Smooth muscle cell of bladder (primary cell): ENCODE measurements at places on chromosomes 13 and 19. TPM values are rescaled to one million over a fixed set of nuclear protein-coding genes. Genes with fewer than 3 reads are reported as not detected.

Gene CNFN
- total RNA-seq = not detected in 2 replicates

Gene KPNA3
- 23.3 and 28.4 TPM in 2 replicates for total RNA-seq

Gene SIGLEC6
- not detected in 2 replicates for total RNA-seq

Gene ISYNA1
- total RNA-seq = 9.2 and 23.0 TPM in 2 replicates

Gene SLC7A10
- total RNA-seq = not detected in 2 replicates

Gene NKG7
- total RNA-seq = not detected in 2 replicates

Gene ZNF729
- not detected in 2 replicates for total RNA-seq

Gene RNF113B
- total RNA-seq = not detected in 2 replicates

Gene RFPL4A
- total RNA-seq = not detected in 2 replicates

Gene TEX26
- total RNA-seq = 0.14 and 0.18 TPM in 2 replicates

Gene GIPR
- 0.09 and 0.14 TPM in 2 replicates for total RNA-seq

Gene SIGLEC5
- total RNA-seq = not detected in 2 replicates

Gene SYNE4
- 0.09 and 0.28 TPM in 2 replicates for total RNA-seq

Gene FBXO17
- 11.9 and 22.3 TPM in 2 replicates for total RNA-seq

Gene PEG3
- total RNA-seq = 0.55 and 0.85 TPM in 2 replicates

Gene DAND5
- not detected in 2 replicates for total RNA-seq

Gene PODNL1
- 2.1 and 3.1 TPM in 2 replicates for total RNA-seq

Gene ABHD13
- total RNA-seq = 7.3 and 7.9 TPM in 2 replicates

Gene SAFB2
- 26.5 and 38.3 TPM in 2 replicates for total RNA-seq

Gene ZNF471
- 3.3 and 4.7 TPM in 2 replicates for total RNA-seq

Gene UBAC2
- total RNA-seq = 26.5 and 27.5 TPM in 2 replicates

Gene CEACAM16
- not detected in 2 replicates for total RNA-seq

Gene ATXN8OS
- not detected in 2 replicates for total RNA-seq

Gene TMC4
- total RNA-seq = 0.09 and 0.28 TPM in 2 replicates

Gene KCNRG
- total RNA-seq = 4.6 and 7.7 TPM in 2 replicates

Gene LGALS14
- not detected in 2 replicates for total RNA-seq

Gene ZNF574
- 5.4 and 7.1 TPM in 2 replicates for total RNA-seq

Gene SLITRK6
- total RNA-seq = 0.09 and 0.28 TPM in 2 replicates
